Central memory CD8-positive, alpha-beta T cell (primary cell): ENCODE measurements at places on chromosomes 1 and 21.

DNA sequence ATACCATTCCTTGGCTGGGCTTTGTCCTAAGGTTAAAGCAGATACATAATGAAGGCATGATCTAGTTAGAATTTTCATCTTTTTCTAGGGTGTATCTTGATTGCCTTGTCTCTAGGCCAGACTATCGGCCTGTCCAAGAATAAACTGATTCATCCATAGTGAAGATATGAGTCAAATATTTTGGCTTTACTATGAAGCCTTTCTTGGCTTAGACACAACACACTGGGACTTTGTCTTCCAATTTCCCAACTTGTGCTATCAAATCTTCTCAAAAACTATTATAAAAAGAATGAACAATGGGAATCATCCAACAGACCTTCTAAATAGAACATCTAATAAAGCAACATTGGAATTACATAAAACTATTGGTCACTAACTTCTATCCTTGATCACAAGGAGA, 64.8 kb downstream of the WARS2 start:
- DNase-seq: no peak

DNA sequence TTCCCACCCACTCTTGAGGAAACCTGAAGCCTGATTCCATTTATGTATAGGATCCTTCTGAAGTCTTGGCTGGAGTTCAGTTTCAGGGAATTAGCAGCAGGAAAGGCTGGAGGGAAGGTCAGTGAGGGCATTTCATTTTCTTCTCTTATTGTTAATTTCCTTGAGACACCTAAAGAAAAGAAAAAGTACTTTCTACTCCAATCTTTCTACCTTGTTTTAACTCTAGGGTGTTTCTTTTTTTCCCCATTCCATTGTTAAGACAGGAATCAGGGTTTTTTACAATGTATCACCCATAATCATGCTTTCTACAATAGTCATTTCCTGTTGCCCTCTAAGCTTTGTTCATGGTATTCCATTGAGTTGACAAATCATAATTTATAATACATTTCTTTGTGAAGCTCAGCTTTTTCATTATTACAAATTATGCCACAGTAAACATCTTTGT, 27.4 kb downstream of the SNRPE start:
- DNase-seq: no peak

GRCh38 chr1:240658312-240658960, 46.5 kb upstream of the GREM2 start:
- DNase-seq: no peak

GRCh38 chr1:2865000-2865399, 63.5 kb upstream of the TTC34 start:
- DNase-seq: no peak

DNA sequence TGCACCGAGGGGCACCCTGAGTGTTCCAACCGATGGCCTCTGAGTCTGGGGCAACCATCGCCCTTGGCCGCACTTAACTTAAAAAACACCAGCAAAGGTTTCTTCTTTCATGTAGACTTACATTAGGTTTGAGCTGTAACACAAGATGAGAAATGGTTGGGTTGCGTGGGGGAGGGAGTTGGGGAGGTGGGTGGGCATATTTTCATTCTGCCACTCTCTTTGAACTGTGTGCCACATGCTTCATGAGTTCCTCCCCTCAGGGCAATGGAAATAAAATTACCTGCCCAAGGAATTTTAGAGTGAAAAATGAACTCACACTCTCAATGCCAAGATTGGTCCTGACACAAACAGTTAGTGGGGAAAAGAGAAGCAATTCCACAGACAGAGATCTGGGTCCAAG, 430.1 kb upstream of the USP24 start:
- no peak for DNase-seq

GRCh38 chr1:240417317-240417716, 194.6 kb downstream of the GREM2 start:
- DNase-seq: no peak

GRCh38 chr1:180266275-180267210, 36.5 kb downstream of the LHX4 start:
- no peak for DNase-seq

DNA sequence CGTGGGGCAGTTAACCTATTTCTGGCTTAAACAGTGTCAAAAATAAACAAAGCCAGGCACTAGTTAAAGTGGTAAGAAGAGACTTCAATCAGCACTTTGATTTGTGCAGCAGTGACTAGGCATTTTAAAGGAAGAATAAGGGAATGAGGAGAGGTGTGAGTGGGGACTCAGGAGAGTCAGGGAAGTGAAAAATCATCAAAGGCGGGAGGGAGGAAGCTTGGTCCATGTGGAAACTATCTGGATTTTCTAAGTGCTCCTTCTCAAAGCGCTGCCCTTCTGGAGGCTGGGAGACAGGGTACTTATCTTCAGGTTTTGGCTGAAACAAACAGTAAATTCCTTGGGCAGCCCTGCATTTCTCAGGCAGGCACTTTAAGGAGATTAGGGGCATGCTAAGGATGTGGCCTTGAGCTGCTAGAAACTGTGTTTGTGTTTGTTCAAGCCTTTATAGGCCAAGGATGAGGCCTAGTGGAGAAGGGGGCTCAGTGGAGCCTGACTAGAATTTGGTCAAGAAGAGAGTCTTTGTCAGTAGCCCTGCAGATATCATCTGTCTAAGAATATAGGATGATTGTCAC, 486.5 kb downstream of the SIPA1L2 start:
- DNase-seq: no peak

DNA sequence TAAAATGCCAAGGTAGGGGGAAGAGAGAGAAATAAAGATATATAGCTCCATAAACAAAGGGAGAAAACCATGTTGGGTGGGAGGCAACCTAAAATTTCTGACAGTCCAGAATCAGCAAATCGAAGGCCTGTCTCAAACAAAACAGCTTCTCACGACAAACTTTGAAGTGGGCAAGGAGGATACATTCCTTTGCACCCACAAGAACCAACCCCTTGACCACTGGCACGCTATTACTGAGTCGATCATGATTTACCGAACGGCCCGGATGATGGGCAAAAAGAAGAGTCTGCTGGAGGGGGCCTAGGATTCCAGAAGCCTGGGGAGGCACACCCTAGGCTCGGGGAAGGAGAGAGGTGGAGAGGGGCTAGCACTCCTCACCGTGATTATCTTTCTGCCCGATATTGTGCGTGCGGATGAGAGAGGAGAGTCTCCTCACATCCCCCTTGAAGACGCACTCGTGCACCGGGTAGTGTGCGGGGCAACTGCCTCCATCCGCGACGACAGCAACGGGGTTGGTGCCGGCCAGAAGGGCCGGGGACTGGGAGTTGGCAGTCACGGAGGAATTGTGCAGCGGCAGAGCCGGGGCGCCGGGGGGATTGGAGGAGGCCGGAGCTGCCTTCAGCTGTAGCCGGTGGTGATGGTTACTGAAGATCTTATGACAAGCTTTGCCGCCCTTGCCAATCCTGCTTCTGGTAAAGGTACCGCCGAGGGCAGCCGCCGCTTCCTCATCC, 756 bp downstream of the ANKRD13C start:
- no peak for DNase-seq

DNA sequence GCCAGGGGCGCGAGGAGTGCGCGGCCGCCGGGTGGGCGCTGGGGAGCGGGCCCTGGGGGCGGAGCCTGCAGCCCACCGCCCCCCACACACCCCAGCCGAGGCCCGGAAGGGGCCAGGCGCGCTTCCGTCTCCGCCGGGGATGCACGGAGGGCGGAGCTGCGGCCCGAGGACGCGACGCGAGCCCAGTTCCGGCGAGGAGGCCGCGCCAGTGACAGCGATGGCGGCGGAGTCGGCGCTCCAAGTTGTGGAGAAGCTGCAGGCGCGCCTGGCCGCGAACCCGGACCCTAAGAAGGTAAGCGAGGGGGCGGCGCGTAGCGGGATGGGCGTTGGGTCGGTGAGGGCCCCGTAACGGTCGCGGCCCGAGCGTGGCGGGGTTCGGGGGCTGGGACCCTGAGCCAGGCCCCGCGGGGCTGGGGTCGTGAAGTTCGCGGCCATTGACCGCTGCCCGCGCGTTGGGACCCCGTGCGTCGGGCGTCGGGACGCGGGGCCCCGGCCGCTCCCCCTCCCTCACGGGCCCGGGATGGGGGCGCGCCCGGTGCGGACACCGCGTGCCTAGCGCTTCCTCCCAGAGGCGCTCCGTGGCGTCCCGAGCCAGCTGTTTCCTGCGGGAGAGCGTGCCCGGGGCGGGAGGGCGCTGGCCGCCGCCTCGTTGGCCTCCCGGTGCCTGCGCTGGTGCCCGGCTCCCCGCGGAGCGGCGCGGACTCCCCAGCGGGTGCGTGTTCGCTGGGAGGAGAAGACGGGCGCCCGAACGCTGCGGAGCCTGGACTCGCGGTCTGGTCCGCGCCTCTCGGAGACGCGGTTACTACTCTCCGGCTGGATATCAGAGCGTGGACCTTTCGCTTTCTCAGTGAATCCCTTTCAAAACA, at the start of gene ELOA:
Gene ELOA (plus strand): TSS at position 185 of the 866 bp plus-strand sequence. CDS start 33 bp downstream, at position 218.
- peak; percentile 54 for DNase-seq

- no peak for DNase-seq
Measured at GRCh38 chr1:175527773-175528172, 215.6 kb downstream of the TNR start.

GRCh38 chr1:37764888-37765441, at the start of gene EPHA10:
TSS of gene EPHA10 (minus strand) at chr1:37765120. CDS start at chr1:37765066, 54 bp downstream.
- DNase-seq: no peak

GRCh38 chr1:50488356-50488755, 65.1 kb upstream of the DMRTA2 start:
- no peak for DNase-seq

DNA sequence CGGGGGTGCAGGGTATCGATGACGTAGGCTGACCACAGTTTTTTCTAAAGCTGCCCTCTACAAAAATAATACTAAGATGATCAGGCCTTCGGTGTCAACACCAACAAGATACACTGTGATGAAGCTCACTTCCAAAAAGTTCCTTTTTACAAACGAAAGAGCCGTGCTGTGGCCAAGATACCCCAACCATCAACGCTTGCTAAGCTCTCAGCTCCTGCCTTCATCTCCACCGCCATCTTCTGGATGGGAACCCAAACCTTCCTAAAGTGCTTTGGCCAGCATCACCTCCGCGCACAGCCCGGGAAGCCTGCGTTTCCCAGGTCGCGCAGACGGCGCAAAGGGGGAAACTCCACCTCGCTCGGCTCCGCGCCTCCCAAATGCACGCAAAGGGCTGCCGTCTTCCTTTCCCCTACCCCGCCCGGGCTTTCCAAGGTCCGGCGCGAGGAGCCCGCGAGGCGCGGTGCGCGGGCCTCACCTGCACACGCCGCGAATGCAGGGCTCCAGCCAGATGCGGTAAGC, 541 bp downstream of the USP48 start:
- peak; percentile 41 for DNase-seq

DNA sequence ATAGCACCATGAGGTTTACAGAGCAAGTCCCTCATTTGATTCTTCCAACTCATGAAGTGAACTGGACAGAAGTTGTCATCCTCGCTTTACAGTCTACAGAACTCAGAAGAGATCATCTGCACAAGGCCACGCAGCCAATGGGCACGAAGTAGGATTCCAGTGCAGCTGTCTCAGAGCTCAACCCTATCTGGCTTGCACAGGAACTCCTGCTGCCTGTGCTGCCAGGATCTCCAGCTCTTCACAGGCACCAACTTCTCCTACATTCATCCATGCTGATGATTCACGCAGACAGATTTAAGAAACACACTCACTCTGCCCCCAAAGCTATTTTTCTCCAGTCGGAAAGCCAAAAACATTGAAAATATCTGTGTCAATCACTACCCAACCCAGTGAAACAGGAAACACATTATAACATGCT, 157.0 kb downstream of the RERE start:
- DNase-seq: no peak

DNA sequence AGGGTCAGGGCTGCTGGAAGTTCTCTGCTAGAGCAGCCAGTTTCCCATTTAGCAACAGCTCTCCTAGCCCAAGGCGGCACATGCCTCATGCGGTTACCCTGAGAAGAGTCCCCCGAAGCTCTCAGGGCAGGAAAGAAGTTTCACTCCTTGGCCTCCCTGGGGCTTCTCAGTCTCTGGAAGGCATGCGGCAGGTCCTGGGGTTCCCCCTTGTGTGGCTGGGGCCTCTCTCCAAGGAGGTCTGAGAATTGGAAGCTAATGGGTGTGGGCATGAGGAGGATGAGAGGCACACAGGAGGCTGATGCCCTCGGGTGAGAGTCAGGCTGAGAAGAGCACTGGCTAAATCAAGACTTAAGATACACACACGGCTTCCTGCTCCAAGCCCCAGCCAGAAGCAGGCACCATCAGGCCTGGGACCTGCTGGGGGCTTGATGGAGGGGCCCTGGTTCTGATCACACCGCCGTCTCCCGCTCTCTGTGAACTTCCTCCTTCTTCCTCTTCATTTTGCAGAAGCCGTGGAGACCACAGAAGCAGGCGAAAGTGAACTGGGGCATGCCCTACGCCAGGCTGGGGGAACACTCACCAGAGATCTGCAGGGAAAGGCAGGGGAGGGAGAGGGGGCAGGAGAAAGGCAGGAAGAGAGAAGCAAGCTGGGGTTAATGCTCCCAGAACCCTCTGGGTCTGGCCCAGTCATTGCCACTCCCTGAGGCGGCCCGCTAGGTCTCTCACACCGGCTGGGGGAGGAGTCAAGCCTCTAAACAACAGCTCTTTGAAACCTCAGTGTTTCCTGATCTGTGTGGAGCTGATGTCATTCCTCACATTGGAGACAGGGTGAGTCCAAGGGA, 15.1 kb downstream of the BLACAT1 start:
- DNase-seq: peak; percentile 28

DNA sequence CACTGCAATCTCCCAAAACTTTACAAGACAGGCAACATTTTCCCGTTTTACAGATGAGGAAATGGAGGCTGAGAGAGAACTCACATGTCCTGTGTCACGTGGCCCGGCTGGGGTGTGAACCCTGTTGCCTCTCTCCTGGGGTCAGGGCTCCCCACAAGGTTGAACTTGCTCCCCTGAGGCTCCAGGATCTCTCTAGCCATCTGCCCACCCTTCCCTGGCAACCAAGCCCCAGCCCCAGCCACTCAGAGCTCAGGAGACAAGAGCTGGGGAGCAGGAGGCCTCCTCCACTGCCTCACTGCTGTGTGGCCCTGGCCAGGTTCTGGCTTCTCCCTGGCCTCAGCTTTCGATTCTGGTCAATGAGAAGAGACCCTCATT, 11.8 kb downstream of the LAPTM5 start:
- DNase-seq: no peak

GRCh38 chr1:161013131-161013487, 7.8 kb downstream of the F11R start:
- no peak for DNase-seq

DNA sequence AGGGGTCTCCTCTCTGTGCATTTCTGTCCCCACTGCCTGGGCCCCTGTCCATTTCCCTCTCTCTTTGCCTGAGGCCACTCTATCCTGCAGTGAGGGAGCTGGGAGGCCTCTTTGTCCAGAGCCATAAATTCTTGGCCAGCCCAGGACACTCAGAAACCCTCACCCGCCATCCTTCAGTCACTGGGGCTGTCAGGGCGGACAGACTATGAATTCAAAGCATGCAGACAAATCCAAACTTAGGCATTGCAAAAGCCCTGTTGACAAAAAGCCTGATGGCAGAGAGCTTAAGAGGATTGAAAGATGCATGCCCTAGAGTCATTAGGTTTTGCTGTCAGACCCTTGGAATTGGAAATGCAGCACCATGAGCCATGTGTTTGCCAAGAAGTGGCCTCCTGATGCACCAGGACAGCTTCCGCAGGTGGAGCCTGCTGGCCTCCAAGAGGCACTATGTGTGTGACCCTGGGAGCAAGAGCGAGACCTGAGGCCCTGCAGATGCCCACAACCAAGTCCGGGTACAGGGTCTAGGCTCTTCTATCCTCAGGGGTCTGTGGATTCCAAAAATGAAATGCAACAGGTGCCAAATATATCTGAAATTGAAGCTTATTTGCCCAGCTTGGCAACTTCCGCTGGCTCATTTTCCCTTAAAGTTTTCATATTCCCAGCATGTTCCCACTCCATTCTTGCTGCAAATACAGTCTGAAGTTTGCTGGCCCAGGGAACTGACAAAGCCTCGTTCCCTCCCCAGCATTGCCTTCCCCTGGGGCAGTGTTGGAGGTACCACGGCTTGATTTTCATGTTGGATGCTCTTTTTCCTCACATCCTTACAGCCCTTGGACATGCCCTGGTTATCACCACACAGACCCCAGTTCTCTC, 177.9 kb downstream of the PGBD5 start:
- no peak for DNase-seq
